ENCODE measurements at places on chromosomes 3 and 15.

DNA sequence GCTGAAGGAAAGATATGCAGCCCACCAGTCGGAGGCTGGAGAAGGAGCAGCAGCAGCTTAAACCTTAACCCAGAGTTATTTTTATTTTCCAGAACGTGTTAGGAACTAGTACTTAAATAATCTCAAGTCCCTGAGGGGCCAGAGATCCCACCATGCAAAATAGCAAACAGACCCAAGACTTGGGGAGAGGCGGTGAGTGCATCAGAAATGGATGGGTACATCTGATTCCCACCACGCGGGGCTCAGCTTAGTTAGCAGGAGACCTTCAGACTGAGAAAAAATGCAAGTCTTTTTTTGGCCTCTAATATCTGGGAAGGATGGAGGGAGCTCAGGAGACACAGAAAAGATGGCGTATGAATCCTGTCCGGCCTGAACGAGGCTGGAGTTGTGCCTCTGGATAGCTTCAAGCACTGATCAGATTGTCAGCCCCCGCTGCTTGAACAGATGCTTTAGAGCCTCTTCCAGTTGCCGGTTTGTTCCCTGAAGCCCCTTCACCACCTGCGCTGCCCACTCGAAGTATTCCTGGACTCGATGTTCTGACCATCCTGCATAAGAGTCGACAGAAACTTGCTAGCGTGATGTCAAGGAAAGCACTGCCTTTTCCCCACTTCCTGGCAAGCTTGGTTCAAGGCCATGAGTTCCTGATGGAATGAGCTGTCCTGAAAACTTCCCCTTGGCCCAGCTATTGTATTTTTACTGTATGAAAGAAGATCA is 1.3 kb downstream of the HDDC3 start:
- no peak for DNase-seq

- DNase-seq = no peak
Observed at GRCh38 chr3:133944181-133944580, 48.5 kb upstream of the RAB6B start.

GRCh38 chr3:159634483-159634882 is 354.2 kb upstream of the IL12A start:
- no peak for DNase-seq

- no peak for DNase-seq
Observed at GRCh38 chr3:168839653-168840052, 743.9 kb upstream of the GOLIM4 start.

DNA sequence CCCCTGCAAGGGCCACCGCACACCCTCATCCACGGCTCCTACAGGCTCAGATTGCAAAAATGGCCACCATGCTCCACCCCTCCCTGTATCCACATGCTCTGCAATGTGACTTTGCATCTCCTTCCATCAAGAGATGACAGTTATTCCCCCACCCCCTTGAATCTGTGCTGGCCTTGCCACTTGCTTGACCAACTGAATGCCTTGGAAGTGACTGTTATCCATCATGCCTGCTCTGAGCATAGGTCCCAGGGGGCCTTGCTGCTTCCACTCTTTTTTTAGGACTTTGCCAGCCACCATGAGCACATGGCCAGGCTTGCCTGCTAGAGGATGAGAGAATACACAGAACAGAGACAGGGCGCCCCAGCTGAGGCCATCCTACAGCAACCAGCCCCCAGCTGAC is 13.6 kb downstream of the HAPLN3 start:
- no peak for DNase-seq

DNA sequence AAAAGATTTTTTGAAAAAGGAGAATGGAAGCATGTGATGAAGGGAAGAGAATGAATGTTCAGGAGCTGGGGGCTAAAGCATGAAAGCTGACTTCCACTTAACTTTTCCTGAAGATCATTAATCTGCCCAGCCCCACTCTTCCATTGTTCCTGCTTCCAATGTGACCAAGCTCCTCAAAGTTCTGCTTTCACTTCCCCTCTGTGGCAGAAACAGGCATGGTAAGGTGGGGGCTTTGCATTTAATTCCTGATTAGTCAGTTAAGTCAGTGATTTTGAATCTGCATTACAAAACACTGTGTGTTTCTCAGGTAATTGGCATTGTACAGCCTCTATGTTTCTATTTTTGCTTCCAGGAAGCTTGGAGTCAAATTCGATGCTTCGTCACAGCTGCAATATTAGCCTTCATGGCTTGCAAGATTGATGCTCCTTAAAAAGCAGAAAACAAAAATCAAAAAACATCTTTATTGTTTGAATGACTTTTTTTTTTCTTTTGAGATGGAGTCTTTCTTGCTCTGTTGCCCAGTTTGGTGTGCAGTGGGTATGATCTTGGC is 7.3 kb upstream of the TM6SF1 start:
- DNase-seq = no peak

- DNase-seq = no peak
Observed at GRCh38 chr15:93052090-93052879, 36.7 kb downstream of the RGMA start.

DNA sequence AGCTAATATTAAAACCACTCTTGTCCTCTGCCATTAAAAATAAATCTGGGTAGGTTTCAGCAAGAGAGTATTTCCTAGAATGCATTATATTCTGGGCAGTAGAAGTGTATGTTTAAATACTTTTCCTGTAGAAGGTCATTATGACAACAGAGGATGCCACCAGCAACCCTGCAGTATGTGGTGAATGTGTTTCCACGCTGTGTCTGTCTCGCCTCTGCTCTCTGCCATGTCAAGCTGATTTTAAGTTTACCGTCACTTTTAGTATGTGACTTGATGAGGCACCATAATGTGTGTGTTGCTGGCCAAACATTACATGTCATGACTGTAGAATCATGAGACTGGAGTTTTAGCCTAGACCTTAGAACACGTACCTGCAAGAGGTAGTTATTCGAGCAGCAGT is 211.2 kb downstream of the LPP start:
- DNase-seq = no peak

DNA sequence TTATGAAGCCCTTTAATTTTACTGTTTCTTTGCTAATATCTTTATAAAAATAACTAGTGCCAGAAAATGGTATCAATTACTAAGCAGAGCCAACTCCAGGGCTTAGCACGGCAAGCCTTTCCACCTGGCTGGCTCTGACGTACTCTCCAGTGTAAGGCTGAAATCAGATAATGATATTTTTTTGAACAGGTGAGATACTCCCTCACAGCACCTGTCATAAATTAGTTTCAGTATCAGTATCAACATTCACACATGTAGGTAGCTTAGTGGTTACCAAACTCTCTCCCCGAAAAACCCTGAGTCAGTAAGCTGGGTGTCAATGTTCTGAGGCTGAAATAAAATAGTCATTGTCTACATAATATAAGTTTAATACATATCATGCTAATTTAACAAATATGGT is 710.1 kb downstream of the SQOR start:
- DNase-seq = no peak

DNA sequence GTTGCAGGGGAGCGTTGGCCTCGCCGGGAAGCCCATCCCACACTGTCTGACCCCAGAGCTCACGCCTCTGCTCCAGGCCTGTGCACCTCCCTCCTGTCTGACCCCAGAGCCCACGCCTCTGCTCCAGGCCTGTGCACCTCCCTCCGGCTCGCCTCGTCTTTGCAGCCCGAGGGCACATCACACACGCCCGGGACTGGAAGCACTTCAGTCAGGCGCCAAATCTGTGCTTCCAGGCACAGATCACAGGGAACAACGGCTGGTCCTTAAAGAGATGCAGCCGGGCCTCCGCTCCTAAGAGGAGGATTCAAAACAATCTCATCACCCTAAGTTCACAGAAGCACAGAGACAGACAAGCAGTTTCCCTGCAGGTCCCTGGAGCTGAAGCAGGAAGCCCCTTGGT is 103.0 kb upstream of the RPL32 start:
- no peak for DNase-seq

- no peak for DNase-seq
Observed at GRCh38 chr3:72142028-72142427, 357.1 kb upstream of the PROK2 start.

- DNase-seq = no peak
Observed at GRCh38 chr3:63869940-63870614, 6.4 kb downstream of the ATXN7 start.

Measured in activated CD8-positive, alpha-beta memory T cell treated with anti-CD3 and anti-CD28 coated beads for 1 hour (primary cell).